ENCODE measurements at places on chromosomes 16 and 17.

DNA sequence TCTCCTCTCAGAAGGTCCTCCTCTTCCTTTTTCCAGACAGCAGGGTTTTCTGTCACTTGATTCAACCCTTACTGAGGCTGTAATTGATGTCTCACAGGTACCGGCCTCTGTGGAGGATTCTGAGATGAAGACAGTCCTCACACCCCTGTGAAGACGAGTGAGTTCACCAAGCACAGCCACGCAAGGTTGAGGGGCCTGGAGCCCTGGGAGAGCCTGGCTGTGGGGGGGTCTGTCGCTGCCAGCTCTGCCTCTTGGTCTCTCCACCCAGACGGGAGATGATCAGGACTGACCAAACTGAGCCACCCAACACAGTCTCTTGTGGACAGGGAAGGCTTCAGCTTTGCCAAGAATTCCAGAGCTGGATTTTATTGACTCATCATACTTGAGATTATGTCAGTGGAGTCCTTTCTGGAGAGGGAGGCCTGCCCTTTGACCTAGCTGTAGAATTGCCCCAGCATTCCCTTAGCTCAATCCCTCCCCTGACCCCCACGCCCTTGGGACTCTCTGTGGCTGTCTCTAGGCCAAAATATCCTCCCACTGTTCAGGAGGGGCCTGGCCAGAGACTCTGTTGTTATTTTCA, 51.1 kb upstream of the CRHR1 start:
- H3K4me1 ChIP-seq, result no peaks in the 10 kb centered on the region
- no peak overlapping the region for H3K4me3 ChIP-seq
- H3K27ac ChIP-seq, result no peak overlapping the region

DNA sequence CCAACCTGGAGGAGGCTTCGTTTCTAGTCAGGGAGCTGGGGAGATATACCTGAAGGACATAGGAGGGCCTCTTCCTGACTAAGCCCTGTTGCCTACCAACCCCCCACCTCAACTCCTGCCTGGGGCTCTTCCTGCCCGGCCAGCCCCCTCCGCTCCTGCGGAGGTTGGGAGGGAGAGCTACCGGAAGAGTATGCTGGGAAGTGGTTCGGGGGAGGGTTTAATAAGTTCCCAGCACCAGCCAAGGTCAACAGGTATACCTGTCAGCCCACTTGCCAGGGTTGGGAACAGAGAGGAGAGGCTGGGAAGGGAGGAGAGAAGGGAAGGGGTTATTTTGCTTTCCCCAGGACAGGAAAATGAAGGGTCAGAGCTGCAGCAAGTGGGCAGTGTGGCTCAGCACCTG, 4.7 kb downstream of the PPP1R1B start:
- no peak for DNase-seq
- no peak overlapping the region for H3K27ac ChIP-seq
- H3K27me3 ChIP-seq, result peaks cover 39% of the 10 kb centered on the region
- H3K4me3 ChIP-seq, result no peak overlapping the region

DNA sequence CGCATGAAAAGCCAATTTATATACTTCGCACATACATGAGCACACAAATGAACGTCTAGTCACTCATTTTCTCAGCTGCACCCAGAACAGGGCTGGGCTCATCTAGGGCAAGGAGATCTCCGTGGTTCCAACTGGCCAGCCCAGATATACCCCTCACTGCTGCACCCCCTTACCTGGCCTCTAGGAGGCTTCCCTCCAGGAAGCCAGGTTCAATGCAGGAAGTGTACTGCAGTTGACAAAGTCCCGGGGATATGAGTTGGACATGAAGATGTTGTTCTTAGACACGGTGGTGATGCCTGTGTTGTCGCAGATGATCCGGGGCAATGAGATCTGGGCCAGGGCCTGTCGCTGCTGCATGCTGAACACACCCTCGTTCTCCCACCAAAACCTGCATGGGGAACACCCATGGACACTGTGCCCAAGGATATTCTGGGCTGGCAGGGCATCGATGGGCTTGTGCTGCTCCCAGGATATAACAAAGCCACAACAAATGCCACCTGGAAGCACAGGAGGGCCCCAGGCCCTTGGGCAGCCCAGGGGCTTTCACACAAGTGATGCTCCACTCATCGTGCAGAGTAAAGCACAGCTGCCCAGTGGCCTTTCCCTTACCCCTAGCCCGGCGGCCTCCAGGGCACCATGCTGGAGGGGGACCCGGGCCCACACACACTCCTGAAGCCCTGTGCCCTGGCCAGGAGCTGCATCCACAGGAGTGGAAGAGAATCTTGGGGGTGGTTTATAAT, 10.1 kb downstream of the MPO start:
- peaks cover 32% of the 10 kb centered on the region for H3K27me3 ChIP-seq
- no peaks in the 10 kb centered on the region for H3K4me1 ChIP-seq
- H3K36me3 ChIP-seq, result no peaks in the 10 kb centered on the region
- peak; percentile 20 for DNase-seq
- no peak overlapping the region for H3K27ac ChIP-seq
- no peak overlapping the region for H3K4me3 ChIP-seq

GRCh38 chr17:82775001-82775823, 23.3 kb downstream of the TBCD start:
- H3K36me3 ChIP-seq, result peaks cover 24% of the 10 kb centered on the region
- no peaks in the 10 kb centered on the region for H3K4me1 ChIP-seq
- no peaks in the 10 kb centered on the region for H3K27me3 ChIP-seq
- H3K4me3 ChIP-seq, result no peak overlapping the region
- no peak overlapping the region for H3K27ac ChIP-seq

DNA sequence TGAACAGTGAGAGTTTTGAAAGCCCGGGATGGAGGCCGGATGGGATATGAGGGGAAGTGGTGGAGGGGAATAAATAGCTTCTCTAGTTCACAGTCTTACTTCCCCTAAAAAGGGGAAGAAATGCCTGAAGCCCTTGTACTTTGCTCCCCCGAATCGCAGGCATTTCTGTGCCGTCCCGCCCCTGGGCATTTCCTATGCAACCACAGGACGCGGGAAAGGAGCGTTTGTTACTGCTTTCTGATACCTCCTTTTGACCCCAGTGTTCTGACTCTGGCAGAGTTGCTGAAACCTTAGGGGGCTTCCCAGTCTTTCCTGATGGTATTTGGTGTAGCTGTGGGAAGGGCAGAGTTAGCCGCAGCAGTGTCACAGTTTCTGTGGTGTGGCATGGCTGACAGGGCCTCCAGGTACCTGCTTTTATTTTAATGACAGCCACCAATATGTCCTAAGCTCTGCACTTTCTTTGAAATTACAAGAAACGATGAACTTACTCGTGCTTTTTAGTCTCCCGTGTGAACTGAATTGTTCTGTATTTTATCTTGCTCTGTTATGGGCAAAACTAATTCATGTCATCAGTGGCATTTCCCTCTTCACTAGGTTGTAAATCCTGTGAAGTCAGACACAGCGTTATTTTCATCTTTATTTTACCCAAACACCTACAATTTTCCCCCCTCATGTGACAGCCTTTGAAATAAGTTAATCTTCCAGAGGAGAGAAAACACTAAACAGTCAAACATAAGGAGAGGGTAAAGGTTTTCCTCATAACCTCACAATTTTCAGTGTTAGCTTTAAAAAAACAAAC, 27.1 kb downstream of the USP10 start:
- no peaks in the 10 kb centered on the region for H3K36me3 ChIP-seq
- H3K4me3 ChIP-seq, result no peak overlapping the region
- DNase-seq, result no peak
- H3K27me3 ChIP-seq, result no peaks in the 10 kb centered on the region
- no peak overlapping the region for H3K27ac ChIP-seq

DNA sequence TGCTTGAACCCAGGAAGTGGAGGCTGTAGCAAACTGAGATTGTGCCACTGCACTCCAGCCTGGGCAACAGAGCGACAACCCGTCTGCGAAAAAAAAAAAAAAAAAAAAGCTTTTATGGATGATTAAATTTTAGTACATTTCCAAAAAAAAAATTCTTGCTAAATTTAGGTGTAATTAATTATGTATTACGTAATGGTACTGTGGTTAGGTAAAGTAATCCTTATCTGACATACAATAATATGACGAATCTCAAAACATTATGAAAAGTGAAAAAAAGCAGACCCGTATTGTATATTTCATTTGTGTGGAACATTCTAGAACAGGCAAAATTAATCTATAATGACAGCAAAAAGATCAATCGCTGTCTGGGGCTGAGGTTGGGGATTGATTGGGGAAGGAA, 10.3 kb upstream of the CORO1A start:
- no peak overlapping the region for H3K27ac ChIP-seq
- DNase-seq, result no peak
- no peaks in the 10 kb centered on the region for H3K27me3 ChIP-seq
- no peak overlapping the region for H3K4me3 ChIP-seq
- H3K36me3 ChIP-seq, result no peaks in the 10 kb centered on the region
- no peaks in the 10 kb centered on the region for H3K4me1 ChIP-seq

DNA sequence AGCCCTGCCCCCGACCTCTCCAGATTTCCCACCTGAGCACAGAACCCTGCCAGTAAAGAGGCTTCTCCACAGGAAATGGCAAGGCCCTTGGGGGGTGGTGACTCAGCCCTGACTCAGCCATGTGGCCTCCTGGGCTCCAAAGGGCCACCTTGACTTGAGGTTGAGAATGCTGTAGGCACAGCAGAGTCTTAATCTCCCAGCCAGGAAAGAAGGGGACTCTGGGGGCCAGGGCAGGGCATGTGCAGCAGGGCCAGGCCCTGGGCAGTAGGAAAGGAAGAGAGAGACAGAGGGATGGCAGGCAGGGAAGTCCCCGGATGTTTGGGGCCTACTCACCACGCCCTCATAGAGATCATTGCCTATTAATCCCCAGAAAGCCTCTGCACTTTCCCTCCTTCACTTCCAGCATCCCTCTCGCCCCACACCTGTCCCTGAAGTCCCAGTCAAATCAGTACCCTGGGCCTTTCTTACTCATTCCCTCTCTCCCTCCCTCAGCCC, 4.8 kb upstream of the ITGA3 start:
- DNase-seq, result no peak
- H3K4me3 ChIP-seq, result no peak overlapping the region
- H3K27ac ChIP-seq, result peak overlapping the region; percentile 96
- peaks cover 3% of the 10 kb centered on the region for H3K36me3 ChIP-seq

DNA sequence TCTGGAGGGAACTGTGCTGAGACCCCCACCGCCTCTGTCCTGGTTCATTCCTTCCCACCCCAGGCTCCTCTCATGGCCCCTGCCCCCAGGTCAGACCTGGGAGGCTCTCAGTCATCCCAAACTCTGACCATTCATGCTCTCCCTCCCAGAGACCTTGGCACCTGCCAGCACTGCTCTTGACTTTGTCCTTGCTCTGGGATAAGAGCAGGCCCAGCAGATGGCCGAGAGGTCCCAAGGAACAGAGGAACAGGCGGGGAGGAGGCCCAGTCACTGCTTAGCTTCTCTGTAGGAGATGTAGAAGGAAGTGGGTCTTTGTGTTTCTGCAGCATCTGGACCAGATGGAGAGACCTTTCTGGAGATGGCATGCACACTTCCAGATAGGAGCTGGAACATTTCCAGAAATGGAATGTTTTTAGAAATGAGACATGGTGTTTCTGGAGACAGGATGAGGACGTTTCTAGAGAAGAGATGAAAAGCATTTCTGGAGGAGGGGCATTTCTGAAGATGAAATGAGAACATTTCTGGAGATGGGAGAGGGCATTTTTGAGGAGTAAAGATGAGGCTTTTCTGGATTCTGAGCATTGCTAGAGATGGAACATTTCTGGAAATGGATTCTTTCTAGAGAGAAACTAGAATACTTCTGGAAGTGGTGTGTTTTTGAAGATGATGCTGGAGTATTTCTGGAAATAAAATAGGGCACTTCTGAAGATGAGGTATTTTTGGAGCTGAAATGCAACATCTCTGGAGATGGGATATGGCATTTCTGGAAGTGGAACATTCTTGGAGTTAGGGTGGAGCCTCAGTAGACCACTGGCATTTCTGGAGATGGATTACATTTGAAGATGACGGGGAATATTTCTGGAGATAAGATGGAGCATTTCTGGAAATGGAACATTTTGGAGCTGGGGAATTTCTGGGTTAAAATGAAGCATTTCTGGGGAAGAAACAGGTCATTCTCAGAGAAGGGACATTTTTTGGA, 55.2 kb downstream of the RAI1 start:
- no peaks in the 10 kb centered on the region for H3K36me3 ChIP-seq
- no peaks in the 10 kb centered on the region for H3K27me3 ChIP-seq
- H3K4me3 ChIP-seq, result no peak overlapping the region
- peak overlapping the region; percentile 90 for H3K27ac ChIP-seq

DNA sequence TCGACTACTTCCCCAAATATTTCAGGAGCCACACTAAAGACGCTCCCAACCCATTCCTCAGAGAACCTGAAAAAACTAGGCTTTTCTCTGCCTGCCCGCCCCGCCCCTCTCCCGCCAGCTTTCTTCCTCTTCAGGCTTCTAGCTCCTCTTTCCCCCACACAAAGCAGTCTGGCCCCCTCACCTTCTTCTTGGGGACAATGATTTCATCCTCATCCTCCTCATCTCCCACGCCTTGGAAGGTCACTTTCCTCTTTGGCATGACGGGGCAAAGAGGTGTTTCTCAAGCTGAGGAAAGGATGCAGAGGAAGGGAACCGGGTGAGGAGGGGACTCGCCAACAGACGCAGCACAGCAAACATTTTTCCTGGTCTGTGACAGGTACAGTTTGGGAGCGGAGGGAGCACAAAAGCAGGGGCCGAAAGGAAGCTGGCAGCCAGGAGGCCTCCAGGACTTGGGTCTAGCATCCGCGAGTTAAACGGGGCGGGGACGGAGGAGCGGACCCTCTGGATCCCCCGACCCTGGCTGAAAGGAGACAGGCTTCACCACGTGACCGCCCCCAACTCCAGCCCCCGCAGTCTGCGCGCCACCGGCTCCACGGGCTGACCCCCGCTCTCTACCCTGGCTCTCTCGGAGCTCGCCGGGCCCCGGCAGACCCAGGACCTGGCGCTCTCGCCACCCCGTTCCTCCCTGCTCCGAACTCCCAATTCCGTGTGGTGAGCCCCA, 525 bp downstream of the CD2BP2 start:
- H3K27me3 ChIP-seq, result no peaks in the 10 kb centered on the region
- DNase-seq, result peak; percentile 74
- H3K4me1 ChIP-seq, result peaks cover 34% of the 10 kb centered on the region
- peak overlapping the region; percentile 89 for H3K27ac ChIP-seq
- H3K36me3 ChIP-seq, result peaks cover 22% of the 10 kb centered on the region
- peak overlapping the region; percentile 93 for H3K4me3 ChIP-seq

DNA sequence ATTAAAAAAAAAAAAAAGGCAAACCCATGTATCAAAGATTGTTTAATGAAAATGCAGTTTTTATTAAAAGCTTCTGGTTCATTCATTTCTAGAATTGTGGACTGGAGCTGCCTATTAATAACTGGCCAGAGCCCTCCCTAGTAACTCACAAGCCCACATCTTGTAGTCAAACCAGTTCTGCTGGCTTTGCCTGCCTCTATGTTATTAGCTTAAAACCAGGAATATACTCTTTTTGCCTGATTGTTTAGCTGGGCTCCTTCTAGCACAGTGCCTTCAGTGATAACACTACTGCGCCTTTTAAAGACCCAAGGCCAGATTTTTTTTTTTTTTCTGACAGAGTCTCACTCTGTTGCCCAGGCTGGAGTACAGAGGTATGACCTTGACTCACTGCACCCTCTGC, 26.0 kb downstream of the TAC4 start:
- DNase-seq, result no peak
- H3K27me3 ChIP-seq, result no peaks in the 10 kb centered on the region
- no peaks in the 10 kb centered on the region for H3K4me1 ChIP-seq
- H3K4me3 ChIP-seq, result no peak overlapping the region
- H3K36me3 ChIP-seq, result peaks cover 86% of the 10 kb centered on the region
- no peak overlapping the region for H3K27ac ChIP-seq

- H3K36me3 ChIP-seq, result peaks cover 25% of the 10 kb centered on the region
- no peaks in the 10 kb centered on the region for H3K27me3 ChIP-seq
- no peak overlapping the region for H3K27ac ChIP-seq
- H3K4me3 ChIP-seq, result no peak overlapping the region
Measured at GRCh38 chr16:81366316-81366932, 51.7 kb downstream of the GAN start.

- no peaks in the 10 kb centered on the region for H3K36me3 ChIP-seq
- H3K4me3 ChIP-seq, result no peak overlapping the region
- no peak for DNase-seq
- no peaks in the 10 kb centered on the region for H3K27me3 ChIP-seq
- H3K27ac ChIP-seq, result no peak overlapping the region
Measured at GRCh38 chr16:51429041-51429440, 278.0 kb upstream of the SALL1 start.
